ENCODE measurements at places on chromosomes 12 and 14.
A peak's percentile ranks its signal among the peaks of the same experiment; 100 is the strongest.

DNA sequence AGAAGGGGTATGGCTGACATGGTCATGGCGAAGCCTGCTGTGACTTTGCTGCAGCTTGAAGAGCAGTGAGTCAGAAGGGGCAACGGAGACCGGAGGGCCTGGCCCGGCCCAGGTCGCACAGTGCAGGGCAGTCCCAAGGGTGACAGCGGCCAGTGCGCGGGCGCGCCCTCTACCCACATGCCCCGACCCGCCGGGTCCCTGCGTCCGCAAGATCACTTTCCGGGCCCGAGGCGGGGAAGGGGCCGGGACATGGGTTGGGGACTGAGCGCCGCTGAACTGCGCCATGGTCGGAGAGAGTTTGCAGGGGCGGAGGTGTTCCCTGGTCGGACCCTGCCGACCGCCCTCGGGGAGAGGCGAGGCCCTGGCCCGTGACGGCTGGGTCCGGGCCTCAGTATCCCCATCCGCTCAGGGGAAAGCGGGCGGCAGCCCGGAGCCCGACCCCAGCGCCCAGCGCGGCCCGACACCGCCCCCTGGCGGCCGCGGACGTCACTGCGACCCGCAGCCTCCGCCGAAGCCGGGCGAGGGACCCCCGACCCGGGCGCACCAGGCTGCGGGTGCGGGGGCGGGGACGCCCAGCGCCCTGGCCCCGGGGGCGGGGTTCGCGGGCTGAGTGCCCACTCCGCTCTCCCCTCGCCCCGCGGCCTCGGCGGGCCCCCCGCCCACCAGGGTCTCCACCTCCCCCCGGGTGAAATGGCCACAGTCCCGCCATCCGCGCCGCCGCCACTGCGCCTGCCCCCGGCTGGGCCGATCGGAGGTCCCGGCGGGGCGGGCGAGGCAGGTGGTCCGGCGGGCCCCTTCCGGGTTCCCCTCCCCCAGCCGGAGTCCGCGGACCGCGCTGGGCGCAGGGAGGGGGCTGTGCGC lies 7.2 kb upstream of the ANKRD9 start:
- peak; percentile 56 for DNase-seq

- no peak for DNase-seq
These were observed 4.2 kb downstream of the DDX51 start for GRCh38 chr12:132139912-132140311.

DNA sequence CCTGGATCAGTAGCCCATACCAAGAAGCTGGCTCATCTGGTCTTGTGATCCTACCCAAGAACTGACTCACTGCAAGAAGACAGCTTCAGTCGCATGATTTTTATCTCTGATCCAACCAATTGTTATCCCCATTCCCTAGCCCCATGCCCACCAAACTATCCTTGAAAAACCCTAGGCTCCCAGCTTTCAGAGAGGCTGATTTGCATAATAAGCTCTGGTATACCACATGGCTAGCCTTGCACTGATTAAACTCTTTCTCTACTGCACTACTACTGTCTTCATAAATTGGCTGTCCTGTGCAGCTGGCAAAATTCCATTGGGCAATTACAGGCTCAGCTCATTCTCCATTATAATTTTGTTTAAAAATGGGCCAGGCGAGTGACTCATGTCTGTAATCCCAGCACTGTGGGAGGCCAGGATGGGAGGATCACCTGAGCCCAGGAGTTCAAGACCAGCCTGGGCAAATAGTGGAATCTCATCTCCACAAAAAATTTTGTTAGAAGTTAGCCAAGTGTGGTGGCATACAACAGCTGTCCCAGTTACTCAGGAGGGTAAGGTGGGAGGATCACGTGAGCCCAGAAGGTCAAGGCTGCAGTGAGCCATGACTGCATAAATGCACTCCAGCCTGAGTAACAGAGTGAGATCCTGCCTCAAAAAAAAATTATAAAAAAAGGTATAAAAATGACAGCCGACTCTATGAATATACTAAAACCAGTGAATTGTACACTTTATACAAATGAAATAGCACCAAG lies 76.7 kb upstream of the EIF5 start:
- no peak for DNase-seq

DNA sequence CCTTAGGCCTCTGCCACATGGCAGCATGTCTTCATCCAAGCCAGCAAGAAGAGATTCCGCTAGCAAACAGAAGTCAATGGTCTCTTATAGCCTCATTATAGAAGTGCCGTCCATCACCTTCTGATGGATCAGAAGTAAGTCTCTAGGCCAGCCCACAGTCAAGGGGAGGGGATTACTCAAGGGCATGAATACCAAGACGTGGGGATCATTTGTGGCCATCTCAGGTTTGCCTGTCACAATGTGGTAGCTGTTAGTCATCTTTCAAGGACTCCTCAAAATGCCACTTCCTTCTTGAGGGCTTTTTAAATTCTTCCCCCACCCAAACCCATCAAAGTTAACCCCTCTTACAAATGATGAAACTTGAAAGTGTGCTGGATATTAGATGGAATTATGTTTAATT lies 8.1 kb upstream of the ADCY6 start:
- DNase-seq, result no peak

DNA sequence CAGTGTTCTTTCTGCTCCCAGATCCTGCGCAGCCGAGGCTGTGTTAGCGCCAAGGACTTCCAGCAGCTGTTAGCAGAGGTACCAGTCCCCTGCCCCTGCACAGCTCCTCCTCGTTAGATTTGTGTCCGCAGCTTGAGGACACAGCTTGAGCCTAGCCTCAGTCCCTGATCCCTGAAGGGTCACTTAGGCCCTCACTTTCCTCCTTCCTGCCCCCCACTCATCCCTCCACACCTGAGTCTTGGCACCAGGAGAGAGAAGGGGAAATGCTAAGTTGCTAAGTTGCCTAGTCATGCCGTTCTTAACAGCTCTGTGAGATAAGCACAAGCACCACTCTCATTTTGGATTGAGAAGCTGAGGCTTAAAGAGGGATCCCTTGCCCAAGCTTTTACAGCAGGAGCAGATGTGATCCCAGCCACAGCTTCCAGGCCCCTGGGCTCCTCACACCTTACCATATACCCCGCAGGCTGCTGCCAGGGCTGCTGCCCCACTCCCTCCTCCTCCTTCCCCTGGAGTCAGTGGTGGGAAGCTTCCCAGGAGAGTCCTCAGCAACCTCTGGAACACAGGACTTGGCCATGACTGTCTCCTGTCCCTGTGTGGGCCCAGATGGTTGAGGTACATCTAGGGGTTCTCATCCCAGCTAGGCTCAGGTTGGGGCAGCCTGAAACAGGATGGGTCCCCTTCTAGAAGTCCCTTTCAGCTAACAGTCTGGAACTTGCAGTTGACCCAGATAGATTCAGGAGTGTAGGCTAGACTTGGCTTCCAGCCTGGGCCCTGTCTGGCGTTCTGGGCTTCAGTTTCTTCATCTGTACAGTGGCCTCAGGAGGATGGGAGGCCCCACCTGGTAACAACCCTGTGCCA lies 975 bp downstream of the OGFOD2 start:
- DNase-seq, result no peak

GRCh38 chr12:96769400-96769799 lies 137.7 kb upstream of the NEDD1 start:
- DNase-seq, result no peak

- no peak for DNase-seq
These were observed 109.3 kb upstream of the MYF6 start for GRCh38 chr12:80598004-80598606.

- no peak for DNase-seq
These were observed 27.3 kb downstream of the FRS2 start for GRCh38 chr12:69497308-69498026.

DNA sequence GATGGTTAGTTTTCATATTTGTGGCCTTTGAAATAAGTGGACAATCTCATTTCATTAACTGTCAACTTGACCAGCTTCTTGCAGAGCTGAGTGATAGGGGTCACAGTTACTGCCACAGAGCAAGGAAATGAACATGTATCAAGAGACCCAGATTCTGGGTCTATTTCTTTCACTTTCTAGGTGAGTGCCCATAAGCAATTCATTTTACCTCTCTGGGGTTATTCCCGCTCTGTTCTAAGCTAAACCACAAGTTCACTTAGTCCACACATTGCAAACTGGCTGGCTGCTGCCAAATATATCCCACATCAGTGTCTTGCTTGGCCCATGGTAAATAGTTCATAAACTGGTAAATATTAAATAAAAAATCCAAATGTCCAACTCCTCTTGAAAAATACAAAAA lies 29.9 kb downstream of the GPHB5 start:
- DNase-seq, result no peak

GRCh38 chr14:104181761-104182530 lies 43.6 kb downstream of the KIF26A start:
- DNase-seq, result no peak

DNA sequence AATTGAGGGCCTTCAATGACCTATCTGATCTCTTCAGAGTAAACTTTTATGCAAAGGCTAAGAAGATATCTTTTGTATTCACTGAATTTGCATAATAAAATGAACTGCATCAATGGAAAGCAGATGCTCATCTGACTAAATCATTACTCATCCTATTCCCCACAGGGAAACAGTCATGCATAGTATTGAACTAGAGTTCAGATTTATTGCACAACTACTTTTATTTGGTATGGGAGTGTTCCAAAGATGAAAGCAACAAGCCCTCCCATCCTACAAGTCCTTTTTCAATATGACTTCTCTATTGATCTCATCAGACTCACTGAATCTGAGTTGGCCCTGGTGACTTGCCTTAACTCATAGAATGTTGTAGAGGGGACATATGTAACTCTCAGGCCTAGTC lies 159.8 kb downstream of the KITLG start:
- no peak for DNase-seq

GRCh38 chr12:108394196-108394595 lies 55.1 kb upstream of the CMKLR1 start:
- DNase-seq, result no peak

DNA sequence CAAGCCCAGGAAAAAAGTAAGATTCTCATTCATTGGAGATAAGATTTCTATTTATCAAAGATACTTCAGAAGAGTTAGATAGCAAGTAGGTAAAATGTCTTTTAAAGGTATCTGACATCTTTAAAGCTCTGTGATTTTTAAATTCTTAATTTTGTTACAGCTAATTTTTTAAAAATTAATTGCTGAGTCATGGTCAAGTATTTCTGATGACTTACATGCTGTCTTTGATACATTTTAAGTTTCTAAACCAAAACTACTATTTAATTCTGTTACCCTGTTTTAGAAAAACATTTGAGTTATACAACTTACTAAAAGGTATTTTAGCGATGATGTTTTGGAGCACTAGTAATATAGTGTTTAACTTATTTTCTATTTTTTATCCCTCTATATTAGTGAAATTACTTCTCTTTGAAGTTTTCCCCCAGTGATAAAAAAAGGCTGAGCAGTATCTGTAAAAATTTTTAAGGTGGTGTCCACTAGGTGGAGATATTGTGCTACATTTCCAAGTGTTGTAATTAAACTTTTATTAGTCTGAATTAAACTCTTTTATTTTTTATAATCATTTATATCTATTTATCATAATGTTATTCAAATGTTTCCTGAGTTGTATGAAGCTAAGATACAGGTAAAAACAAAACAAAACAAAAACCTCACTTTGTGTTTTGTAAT lies 11.5 kb downstream of the ALG10 start:
- peak; percentile 32 for DNase-seq

DNA sequence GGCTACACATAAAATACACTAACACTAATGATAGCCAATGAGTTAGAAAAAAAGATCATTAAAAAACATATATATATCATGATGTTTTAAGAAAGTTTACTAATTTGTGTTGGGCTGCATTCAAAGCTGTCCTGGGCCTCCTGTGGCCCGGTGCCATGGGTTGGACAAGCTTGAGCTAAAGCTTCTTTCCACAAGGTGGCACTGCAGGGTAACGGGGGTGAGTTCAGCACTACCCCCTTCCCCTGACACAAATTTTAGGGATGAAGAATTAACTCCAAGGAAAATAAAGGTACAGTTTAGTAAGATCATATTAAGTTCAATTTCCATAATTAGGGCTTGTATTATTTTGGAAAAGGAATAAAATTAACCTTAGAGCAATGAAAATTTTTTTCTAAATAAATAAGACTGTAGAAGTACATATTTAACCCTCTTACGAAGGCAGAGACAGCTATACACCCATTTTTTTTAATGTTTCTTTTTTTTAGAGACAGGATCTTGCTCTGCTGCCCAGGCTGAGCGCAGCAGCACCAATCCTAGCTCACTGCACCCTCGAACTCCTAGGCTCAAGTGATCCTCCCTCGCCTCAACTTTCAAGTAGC lies 38.9 kb downstream of the PPP1R13B start:
- peak; percentile 55 for DNase-seq

DNA sequence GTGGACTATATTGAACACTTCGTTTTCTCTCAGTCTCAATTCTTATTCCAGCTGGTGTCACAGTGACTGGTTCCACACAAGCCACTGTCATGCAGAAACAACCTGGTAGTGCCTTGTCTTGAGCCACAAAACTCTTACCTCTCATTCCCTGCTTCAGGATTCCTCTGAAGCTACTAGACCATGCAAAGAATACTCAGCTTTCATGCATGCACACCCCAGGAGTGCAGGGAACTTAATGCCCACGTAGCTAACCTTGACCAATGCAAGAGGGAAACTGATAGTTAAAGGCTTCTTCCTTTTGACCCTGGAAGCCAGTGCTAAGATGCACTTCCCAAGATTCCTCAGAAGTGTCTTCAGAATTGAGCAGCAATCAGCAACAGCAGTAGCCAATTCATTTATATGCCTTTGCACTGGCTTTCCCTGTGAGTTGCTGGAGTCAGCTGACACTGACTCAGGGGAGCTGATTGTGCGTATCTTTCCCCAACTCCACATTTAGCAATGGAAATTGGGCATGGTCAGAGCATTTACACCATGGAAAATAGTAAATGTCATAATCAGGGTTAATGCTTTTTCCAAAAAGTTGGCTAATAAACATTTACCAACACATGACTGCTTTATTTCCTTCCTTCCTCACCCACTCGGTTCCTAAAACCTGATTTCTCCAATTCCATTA lies 113.6 kb upstream of the SLC35F4 start:
- DNase-seq, result no peak

DNA sequence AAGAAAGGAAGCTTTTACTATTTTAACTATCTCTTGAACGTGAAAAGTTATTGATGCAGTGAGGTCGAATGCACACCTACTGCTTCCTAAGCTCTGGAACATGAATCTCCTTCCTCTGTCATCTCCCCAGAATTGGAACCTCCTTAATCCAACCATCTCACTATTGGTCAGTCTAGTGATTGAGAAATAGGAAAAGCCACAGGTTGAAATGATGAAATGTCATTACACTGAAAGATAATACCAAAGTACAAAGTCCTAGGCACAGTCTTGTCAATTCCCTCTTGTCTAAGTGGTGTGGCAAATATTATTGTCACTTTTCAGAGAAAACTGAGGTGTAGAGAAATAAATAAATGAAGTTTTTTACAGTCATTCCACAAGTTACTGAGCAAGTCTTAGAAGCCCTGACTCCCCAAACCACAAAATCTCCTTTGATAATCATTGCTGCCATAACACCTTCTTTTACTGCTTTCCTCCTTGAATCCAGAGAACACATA lies 19.5 kb upstream of the HIGD1C start:
- no peak for DNase-seq

DNA sequence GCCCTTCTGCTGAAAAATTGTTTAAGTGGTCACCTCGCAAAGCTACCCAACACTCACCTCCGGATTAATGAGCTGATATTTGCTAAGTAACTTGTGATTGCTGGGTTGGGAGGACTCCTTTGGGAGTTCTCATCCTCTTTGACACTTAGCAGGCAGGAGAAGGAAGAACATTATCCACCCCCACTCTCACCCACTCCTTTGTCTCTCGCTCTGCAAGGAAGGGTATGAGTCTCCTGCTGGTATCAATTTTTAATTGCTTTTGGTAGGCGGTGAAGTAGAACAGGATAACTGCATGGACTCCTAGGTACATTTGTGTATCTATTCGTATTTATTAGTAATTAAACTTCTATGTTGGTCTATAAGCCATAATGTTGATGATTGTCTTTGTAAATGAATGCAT lies 6.9 kb upstream of the ABHD12B start:
- DNase-seq, result no peak

All from CD4-positive, alpha-beta memory T cell (primary cell).